Fibroblast of mammary gland (primary cell): ENCODE measurements at places on chromosomes 2 and 18.

DNA sequence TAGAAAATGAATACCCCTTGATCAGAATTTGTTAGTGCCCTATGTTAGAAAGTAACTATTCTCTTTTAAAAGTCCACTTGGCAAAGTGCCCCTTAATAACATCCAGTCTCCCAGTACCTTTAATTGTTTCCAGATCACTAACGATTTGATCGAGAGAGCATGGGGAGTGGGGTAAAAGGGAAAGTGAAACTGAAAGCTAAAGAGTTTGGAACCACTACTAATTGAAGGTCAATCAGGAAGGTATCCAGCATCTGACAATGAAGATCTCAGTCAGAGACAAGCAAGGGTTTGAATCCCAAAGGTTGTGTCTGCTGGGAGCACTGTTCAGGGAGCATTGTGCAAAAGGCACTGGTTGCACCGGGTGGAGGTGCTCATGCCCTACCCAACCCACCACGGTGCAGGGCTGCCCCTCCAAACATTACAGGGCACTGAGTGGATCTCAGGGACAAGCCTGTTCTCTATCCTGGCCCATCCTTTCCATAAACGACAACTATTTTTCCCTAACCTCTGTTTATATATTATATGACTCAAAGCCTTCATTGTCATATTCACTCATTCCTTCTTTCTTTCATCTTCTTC, 14.6 kb upstream of the RIT2 start:
- DNase-seq = peak; percentile 39

GRCh38 chr2:19711470-19712372, 190.1 kb downstream of the TTC32 start:
- DNase-seq = peak; percentile 98

- no peak for DNase-seq
These were observed 205.2 kb upstream of the RGPD4 start for GRCh38 chr2:107621186-107622165.

DNA sequence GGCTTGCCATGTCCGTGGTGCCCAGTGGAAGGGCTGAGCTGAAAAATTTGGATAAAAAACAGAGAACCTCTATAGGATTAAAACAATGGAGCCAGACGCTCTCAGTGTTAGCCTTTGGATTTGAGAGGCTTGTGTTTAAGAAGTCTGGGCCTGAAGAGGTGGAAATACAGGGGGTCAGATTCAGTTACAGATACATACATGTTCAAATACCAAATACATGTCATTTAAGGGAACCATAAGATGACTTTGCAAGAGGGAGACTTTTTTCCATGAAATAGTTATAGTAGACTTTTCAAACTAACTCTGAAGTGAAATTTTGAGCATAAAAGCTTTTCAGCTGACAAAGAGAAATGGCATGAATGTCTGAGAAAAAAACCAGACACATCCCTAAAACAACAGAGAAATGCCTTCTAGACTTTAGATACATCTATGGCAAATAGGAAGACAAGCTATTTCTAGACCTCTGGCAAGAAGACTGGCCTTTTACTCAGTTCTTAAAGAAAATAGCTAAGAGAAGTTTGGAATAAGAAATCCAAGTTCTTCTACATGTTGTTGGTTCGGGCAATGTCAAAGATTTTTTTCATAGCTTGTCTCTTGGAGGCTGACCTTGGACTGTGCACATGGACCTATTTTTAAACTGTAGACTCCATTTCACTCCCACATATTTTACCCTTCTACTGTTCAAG, 112.9 kb downstream of the LTBP1 start:
- DNase-seq = no peak
